Activated CD4-positive, CD25-positive, alpha-beta regulatory T cell treated with anti-CD3 and anti-CD28 coated beads, Interleukin-2, amount 50 U/mL, for 72 hours (primary cell): ENCODE measurements at places on chromosomes 6 and 20.

DNA sequence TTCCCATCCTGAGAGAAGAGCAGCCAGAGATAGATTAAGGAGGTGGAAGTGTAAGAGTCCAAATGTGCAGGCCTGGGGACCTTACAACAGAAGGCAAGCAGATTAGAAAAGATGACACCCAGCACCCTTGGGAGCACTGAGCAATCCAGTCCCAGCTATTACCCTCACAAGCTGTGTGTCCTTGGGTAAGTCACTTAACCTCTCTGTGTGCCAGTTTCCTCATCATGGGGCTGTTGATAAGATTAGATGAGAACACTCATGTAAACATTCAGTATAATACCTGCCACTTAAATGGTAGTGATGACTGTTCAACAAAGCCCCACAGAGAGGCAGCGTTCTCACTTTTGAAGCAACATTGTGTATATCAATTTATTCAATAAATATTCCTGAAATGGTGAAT lies 114.8 kb upstream of the CST7 start:
- no peak for DNase-seq

GRCh38 chr6:164741938-164742451 lies 567.4 kb downstream of the C6orf118 start:
- DNase-seq, result no peak

GRCh38 chr20:40915756-40916155 lies 112.9 kb upstream of the TOP1 start:
- no peak for DNase-seq

DNA sequence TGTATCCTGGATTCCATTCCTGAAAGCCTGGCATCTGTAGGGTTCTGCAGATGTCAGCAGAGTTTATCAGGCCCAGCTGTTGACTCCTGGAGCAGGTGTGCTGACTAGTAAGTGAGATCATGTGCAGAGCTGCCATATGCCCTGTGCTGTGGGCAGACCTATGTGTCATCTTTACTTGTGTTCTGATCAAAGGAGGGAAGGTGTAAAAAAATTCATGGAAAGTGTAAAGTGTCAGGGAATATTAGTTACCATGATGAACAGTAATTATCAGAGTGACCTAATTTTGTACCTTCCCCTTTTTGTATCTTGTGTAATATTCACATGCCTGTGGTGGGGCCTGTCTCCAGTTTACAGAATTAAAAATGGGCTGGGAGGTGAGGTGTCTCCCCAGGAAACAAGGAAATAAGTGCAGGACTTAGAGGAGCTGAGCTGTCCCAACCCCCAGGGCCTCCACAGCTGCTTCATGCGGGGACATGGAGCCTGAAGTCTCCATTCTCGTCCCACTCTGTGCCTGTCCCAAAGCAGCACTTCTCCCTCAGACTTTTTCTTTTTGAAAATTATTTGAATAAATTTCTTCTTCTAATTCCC lies 148.2 kb upstream of the GGTLC1 start:
- DNase-seq, result no peak

GRCh38 chr6:38183856-38184584 lies 364.5 kb downstream of the ZFAND3 start:
- DNase-seq, result no peak

DNA sequence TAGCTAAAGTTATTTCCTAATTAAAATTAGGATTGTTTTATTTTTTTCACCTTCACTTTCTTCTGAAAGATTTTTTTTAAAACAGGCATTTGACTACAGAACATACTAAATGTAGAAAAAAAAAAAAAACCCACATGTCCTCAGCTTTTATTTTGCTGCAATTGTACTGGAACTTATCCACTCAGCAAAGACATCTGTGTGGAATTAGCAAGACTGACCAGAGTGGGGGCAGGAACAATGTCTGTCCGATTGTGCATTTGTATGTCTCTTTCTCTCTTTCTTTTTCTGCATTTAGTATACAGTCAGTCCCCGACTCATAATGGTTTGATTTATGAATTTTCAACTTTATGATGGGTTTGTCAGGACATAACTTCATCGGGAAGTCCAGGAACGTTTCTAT lies 77.3 kb downstream of the CHD6 start:
- DNase-seq, result no peak

DNA sequence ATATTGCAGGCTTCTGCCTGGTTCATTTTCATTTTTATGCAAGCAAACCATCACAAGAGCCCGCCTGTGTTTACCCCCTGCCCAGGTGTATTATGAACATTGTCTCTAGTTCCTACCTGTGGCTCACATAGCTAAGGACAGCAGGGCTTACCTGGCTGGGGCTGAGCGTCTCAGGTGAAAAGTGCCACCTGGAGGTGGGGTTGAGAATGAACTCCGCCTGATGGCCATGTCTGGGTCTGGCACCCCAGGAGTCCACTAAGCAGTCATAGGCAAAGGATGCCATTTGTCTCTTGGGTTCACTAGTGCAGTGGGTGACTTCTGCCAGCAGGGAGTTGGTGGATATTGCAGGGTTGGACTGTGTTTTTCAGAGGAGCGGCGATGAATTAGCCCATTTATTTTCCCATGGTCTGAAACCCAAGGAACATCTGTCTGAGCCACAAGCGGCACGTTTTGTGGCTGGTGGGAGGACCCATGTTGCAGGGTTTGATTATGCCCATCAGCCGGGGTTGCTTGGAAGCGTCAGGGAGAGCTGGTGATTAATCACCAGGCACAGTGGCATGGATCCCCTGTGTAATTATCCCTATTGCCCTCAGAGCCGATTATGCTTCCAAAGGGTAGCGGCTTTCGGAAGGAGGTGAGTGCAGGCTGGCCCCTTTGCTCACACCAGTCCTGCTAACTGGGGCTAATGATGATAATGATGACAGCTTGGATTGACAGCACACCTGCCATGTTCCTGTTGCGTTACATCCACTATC lies 92.1 kb downstream of the CDH26 start:
- no peak for DNase-seq

DNA sequence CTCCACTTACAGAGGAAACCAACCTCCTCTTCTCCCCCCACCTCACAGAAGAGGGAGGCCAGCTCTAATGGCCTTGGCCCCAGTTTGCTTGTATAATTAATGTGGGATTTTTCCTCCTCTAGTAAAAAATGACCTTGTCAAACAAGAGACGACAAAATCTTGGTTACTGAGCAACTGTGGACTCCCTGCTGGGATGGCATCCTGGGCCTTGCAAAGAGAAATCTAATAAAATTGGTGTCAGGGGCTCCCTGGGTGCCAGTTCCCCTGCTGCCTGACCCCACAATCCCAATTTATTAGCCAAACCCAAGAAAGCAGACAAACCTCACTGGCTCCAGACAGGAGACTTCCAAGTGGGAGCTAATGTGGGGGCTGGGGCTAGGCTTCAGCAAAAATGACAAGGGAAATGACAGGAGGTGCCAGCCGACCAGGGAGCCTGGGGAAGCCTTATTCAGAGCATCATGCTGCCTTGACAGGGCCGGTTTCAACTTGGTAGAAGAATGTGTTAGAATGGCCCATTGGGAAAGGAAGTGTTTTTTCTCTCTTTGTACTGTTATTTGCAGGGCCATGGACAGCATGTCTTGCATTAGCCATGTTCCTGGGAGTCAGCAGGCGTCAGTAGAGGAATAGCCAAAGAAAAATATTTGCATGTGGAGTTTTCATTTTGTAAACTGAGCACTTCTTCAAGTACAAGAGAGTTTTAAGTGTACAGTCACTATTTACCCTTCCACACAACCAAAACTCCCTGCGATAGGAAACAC lies 816.9 kb downstream of the DHX35 start:
- no peak for DNase-seq

DNA sequence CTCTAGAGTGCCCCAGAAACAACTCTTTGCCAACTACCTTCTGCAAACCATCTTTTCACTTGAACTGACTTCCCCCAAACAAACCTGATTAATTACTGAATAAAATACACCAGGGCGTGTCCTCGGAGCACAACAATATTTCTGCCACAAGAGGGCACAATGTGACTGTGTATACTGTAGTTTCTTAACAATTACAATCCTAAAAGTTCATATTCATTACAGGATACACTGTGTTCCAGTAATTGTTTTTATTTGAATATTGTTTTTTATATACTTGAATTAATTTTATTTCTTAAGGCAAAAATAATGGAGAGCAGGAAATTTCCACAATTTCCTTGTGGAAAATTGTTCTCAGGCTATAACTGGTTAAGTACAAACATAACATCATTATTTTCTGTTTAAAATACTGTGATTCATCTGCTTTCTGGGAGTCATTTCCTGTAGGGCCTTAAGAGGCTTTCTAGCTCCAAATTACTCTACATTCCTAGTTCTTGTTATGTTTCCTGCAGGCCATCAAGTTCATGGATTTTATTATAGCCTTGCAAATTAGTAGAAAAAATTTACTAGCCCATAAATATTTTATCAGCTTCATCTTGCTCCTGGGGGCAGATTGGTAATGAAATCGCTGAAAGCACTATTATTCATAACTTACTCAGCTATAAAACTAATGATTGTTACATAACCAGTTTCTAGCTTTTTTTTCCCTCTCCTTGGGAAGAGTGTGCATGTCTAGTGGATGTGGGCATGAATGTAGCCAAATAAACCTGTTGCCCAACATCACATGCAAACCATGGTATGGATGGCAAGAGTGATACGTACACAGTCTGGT lies 51.9 kb upstream of the SLC22A16 start:
- DNase-seq, result peak; percentile 41

DNA sequence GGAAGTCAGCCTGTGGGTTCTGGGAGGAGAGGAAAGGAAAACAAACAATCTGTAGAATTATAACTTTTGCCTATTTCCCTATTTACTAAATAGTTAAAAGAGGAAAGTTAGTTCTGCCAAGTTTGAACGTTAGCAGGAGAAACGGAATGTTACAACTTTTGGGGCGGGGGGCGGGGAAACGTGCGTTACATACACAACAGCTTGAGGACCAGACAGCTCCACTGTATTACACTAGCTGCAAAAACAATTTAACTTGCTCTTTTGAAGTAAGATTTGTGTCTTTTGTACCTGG lies 498 bp upstream of the PRDM1 start:
- no peak for DNase-seq

- no peak for DNase-seq
These were observed 96.8 kb downstream of the ADTRP start for GRCh38 chr6:11681770-11682169.

- no peak for DNase-seq
These were observed 336.4 kb upstream of the BTBD3 start for GRCh38 chr20:11581271-11581670.

DNA sequence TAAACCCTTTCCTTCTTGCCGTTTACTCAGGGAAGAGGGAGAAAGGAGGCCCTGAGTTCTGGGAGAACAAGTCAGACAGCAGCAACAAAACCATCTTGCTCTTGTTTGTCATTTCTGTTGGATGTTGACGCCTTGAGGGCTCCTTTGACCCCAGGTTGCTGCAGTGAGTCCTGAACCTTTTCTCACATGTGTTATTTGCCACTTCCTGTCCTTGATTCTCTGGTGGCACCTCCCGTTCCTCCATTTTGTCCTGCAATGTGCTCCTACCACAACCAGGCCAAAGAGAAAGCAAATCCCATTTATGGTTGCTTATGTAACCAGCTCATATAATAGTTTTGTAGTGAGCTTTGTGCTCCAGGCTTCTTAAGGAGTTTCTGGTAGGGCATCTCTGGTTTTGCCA lies 66.6 kb upstream of the ADGRF4 start:
- no peak for DNase-seq

DNA sequence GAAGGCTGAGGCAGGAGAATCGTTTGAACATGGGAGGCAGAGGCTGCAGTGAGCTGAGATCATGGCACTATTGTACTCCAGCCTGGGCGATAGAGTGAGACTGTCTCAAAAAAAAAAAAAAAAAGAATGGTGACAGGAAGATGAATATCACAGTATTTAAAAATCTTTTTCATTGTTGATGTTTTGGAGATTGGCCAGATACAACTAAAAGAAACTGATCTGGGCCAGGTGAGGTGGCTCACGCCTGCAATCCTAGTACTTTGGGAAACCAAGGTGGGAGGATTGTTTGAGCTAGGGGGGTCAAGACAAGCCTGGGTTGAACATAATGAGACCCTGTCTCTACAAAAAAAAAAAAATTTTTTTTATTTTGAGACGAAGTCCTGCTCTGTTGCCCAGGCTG lies 52.1 kb downstream of the TRAF3IP2 start:
- DNase-seq, result no peak

DNA sequence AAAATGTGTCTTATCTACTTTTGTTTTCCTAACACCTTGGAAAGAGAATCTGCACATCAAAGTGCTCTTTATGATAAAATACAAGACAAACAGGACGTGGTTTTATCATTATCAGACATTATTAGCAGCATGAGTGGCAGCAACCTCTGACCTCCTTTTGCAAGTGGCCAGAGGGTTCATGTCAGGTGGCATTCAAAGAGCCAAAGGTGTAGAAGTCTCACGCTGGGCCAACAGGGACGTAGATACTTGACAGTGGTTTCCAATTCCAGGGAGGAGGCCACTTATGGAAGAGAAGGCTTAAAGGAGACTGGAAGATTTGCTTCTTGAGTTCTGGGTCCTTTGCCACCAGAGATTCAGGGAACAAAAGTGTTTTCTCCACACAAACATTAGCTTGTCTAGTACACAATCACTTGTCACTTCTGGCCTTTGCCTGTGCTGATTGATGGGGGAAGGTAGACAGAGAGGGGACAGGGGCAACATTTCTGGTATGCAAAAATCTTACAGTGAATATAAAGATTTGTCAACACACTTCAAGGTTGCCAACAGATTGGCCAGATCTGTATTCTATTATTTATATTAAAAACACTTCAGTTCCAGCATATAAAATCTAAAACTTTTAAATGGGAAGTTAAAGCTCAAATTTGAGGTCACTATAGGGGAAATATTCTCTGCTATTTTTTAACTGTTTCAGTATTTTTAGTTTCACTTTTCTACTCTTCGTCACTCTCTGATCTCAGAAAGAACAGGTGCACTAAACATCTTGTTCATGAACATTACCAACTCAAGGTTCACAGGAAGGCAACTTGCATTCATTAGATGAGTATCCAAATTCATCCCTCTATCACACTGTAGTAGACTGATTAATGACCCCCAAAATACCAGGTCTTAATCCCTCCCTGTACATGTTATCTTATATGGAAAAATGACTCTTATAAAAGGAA lies 52.1 kb upstream of the FBXO30 start:
- no peak for DNase-seq

GRCh38 chr6:139080255-139080920 lies 51.8 kb downstream of the ABRACL start:
- DNase-seq, result no peak

GRCh38 chr20:38219006-38219950 lies 41.3 kb downstream of the KIAA1755 start:
- no peak for DNase-seq

DNA sequence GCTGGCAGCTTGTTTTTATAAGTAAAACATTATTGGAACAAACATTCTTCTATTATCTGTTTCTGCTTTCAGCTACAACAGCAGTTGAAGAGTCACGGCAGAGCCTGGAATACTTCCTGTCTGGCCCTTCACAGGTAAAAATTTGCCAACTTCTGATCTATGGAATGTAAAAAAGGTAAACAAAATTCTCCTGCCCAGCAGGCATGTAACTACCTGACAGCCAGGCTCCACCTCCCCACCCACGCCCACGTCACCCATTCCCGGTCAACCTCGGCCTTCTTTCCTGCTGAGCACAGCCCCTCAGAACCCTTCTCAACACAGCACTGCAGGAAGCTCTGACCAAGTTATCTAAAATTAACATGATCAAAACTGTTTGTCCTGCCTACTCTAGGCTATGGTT lies 166.0 kb downstream of the DLL1 start:
- no peak for DNase-seq

GRCh38 chr6:85390105-85390728 lies 59.7 kb upstream of the NT5E start:
- DNase-seq, result no peak
